ENCODE measurements at places on chromosomes 12 and 14. TPM values are rescaled to one million over a fixed set of nuclear protein-coding genes. Genes with fewer than 3 reads are reported as not detected.

Gene CCDC197
- 1.6 TPM for total RNA-seq

Gene CRADD
- total RNA-seq = 8.6 TPM

Gene SIX6
- not detected for total RNA-seq

Gene ACOT4
- 4.4 TPM for total RNA-seq

Gene CLEC4C
- total RNA-seq = not detected

Gene CEBPE
- total RNA-seq = 0.36 TPM

Gene BICDL1
- total RNA-seq = 180 TPM

Data from activated T-cell treated with anti-CD3 and anti-CD28 coated beads, Interleukin-2, amount 50 U/mL, for 72 hours (primary cell).